Stimulated activated CD4-positive, alpha-beta T cell treated with anti-CD3 and anti-CD28 coated beads, Interleukin-4, amount 100 ng/mL, for 4 hours (primary cell): ENCODE measurements at places on chromosomes 11 and 22.

- no peak for DNase-seq
These were observed 104.5 kb downstream of the PDE3B start for GRCh38 chr11:14748090-14748489.

DNA sequence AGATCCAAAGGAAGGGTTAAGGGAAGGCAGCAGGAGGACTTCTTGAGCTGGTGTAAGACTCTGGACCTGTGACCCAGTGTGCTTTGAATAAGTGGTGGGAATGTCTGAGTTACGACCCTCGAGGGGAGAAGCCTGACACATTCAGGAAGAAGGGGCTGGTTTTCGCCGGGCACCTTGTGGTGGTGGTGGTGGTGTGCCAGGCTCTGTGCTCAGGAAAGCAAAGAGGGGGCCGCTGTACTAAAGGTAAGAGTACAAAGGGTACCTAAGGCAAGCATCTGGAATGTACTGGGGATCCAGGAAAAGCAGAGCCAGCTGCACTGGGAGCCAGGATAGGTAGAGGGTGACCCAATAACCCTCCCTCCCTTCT is 6.3 kb downstream of the KLHL35 start:
- DNase-seq, result no peak

DNA sequence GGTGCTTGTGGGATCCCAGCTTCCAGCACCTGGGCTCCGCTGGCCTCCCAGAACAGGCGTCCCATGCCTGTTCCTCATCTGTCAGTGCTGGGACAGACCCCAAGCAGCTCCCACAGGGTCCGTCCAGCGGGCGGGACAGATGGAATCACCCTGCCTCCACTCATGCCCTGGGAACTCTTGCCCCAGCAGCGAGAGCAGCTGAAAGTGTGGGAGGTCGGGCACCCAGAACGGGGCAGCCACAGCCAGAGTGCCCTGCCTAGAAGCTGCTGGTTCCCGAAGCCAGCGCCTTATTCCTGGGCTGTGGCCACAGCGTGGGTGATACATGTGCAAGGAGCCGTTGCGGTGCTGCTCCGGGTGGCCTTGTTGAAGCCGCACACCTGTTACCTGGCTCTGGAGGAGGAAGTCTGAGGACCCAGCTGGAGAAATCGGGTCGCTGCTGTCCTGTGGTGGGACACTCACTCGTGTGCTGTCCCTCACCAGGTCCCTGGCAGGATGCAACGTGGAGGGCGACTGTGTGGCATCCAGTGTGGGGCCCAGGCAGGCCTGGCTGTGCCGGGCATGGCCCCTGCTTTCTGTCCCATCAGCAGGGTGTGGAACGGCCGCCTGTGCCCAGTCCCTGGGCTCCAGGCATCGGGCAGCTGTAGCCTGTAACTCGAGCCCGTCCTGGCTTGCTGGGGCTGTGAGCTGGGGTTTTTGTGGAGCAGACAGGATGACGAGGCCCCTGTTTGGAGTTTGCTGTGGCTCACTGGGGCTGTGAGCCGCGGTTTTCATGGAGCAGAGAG is 16.2 kb downstream of the GRAMD4 start:
- DNase-seq, result no peak

DNA sequence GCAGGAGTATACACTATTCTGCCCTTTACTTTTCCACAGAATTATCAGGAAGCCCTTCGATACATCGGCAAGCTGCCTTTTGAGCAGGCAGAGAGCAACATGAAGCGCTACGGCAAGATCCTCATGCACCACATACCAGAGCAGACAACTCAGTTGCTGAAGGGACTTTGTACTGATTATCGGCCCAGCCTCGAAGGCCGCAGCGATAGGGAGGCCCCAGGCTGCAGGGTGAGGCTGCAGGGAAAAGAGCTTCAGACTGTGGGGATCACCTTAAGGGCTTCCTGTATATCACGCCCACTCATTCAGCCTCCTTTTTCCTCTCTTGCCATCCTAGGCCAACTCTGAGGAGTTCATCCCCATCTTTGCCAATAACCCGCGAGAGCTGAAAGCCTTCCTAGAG is 6.8 kb upstream of the HMBS start:
- DNase-seq, result no peak

DNA sequence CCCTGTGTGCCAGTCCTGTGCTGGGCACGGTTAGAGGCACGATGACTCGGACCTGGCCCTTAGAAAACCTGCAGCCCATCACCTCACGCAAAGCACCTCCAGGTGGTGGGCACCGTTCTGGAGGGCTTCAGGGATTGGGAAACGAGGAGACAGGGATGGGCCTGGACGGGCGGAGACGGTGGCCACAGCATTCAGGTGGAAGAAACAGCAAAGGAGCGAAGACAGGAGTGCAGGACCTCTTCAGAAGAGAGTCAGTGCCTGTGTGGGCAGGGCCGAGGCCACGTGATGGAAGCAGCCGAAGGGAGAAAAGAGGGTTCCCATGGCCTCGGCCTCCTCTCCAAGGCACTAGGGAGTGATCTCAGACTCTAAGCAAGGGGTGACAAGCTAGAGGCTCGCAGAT is 8.1 kb upstream of the SLC22A12 start:
- DNase-seq, result no peak

DNA sequence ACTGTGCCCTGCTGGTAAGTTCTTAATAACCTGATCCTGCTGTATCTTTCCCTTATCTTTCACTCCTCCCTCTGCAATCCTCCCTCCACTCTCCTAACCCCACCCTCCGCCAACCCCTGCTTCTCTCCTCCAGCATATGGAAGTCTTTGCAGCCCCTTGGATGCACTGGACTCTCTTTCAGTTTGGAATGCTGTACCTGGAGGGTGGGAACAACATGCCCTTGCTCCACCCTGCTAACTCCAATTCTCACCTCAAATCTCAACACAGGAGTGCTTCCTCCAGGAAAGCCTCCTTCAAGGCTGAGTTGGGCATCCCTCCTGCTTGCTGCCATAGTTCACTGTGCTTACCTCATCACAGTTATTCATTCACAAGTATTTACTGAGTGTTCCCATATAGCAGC is 52.8 kb upstream of the LDLRAD3 start:
- DNase-seq, result no peak

DNA sequence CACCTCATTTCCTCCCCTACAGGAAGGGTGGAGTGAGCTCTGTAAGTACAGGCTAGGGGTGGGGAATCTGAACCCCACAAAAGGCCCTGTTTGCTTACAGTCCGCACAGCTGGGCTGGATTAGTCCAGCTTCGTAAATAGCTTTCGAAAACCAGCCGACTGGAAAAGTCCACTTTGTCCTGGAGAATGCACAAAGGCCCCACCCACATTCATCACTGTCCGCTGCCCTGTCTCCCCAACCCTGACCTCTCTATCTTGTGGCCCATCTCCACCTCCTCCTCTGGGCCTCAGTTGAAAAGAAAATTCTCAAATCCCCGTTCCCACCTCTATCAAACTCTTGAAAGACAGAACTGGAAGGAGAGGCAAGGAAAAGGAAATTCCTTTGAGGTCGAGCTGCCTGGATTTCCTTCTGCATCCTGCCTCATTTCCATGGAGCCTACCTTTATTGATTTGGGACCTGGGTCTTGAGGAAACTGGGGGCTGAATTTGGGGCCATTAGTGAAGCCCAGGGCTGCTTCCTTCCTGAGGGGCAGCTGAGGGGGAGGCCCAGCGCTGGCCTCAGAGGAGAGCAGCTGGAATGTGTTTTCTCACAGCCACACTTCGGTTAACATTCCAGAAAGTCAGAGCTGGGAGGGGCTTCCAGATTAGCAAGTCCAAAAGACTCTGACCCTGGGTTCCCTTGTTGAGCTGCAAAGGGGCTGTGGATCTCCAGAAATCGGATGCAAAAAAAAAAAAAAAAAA is 147.6 kb downstream of the FBXO7 start:
- DNase-seq, result no peak

GRCh38 chr11:63883791-63884190 is 33.2 kb downstream of the RCOR2 start:
- no peak for DNase-seq

DNA sequence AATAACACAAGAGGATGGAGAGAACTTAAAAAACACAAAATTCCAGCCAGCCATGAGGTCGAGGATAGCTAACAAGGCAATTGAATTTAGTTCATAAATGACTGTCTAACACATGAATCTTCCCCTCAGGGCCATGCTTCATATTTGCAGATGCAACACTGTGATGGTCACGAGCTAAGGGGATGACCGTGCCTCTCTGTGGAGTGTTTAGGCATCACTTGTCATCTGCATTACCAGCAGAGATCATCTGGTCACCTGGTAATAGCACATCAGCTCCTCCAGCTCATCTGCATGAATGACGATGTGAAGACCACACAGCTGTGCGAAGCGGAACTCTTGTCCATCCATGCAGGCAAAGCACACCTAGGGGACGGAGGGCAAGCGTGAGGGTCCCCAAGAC is 20.9 kb upstream of the SLC25A1 start:
- DNase-seq, result no peak

- no peak for DNase-seq
These were observed 382.7 kb downstream of the METTL15 start for GRCh38 chr11:28490773-28491382.

- DNase-seq, result no peak
These were observed 73.2 kb downstream of the TRPC6 start for GRCh38 chr11:101510591-101510990.

DNA sequence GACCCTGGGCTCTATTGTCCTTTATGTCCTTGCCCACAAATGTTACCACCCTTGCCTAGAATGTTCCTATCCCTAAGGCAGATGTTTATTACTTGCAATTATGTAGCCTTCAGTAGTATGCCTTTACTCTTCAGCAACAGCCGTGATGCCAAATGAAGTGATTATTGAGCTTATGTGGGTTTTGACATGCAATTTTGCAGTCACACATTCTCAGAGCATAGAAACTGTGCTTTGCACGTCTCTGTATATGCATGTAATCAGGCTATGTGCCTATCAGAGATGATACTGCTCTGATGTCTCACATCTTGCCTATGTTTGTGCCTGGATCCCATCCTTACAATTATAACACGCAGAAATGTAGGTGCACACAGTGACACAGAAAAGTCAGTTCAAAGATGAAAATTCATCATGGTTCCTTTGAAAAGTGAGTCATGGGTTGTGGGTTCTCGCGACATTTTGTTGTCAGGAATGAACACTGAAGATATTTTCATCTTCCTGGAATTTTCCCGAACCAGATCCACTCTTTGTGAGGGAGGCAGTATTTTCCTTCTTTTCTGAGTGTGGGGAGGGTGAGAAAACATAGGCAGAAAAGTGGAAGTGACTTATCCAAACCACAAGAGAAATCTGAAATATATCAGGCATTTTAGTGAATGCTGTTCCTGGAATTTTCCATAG is 81.1 kb downstream of the BMAL1 start:
- no peak for DNase-seq

DNA sequence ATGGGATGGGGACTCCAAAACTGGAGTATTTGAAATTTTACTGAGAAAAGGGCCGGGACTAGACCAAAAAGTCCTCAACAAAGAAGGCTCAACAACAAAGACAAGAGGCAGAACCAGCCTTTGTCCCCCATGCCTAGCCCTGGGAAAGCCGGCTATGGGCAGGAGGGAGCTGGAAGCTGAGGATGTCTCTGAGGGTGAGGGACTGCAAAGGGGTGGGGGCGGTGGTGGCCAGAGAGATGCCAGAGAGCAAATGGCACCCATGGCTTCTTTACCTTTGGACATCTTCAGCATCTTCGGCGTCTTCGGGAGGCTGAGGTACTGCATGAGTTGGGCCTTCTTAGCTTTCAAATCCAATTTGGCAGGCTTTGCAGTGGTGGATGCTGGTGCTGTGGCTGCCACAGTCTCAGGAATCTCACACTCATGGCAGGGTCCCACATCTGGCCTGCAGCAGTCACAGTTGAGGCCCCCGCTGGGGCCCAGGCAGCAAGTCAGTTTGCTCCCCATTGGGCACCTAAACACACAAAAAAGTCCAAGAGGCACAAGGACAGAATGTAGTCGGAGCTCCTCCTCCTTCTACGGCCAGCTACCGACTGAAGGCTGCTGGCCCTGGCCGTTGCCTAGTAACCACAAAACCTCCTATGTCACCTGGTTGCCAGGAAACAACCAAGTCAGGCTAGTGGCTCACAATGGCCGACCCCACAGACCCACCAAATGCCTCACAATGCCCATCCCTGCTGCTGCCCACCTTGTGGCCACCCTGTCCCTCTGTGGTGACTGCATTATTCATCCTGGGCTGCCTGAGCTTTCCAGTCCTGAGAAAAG is at the start of gene C22orf42:
Gene C22orf42, minus strand, starts transcription at position 592 of the 822 bp plus-strand sequence. Its CDS starts 88 bp downstream, at position 504.
- DNase-seq, result no peak

DNA sequence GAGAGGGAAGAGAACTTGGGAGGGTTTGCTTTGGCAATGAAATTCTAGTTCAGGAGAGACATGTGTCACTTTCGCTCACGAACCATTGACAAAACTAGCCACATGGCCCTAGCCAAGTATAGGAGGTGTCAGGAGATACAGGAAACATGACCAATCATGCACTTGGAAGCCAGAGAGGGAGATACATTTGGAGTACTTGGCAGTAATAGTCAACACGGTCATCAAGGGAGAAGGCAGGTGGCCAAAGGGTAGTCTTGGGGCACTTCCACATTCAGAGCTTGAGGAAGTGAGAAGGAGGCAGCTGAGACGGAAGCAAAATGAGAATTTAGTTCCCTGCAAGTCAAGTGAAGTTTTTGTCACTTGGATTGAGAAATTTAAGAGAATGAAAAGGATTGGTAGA is 26.4 kb upstream of the KIRREL3 start:
- DNase-seq, result no peak

DNA sequence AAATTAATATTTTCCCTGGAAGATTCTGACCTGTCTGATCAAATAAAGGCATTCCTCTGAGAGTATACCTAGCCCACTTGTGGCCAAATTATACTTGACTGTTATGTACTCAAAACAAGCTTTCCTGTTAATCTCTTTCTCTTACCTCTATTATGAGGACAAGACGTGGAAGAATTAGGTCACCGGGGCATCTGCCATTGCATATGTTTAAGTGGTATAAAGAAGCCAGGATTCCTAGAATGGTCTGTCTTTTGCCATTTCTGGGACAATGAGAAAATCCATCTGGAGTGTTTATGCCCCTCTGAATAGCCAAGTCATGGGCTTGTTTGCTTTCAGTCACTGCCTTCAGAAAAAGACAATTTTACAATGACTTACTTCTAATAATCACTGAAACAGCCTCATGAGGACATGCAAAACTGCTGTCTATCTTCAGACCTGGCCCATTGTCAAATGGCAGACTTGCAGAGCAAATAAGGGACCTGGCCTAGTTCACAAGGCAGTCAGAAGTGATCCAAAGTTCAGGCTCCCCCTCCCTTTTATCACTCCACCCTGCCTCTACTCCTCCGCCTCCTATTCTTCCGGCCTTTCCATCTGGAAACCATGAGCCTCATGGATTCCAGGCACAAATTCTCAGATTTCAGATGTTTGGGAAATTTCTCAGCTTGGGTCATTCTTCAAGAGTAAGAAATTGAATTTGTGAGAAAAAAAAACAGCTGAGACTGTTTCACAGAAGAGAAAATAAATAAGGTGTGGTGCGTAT is 128.1 kb upstream of the LDLRAD3 start:
- DNase-seq, result no peak

- peak; percentile 18 for DNase-seq
These were observed 14.4 kb downstream of the KCNJ5 start for GRCh38 chr11:128905345-128906184.
